ENCODE measurements at places on chromosomes 1 and 21.

- no peak for DNase-seq
Measured at GRCh38 chr1:208438112-208438699, 194.0 kb upstream of the PLXNA2 start.

GRCh38 chr21:15848634-15849560, 119.1 kb downstream of the USP25 start:
- DNase-seq, result no peak

GRCh38 chr1:199976496-199977144, 50.9 kb upstream of the NR5A2 start:
- DNase-seq, result no peak

- no peak for DNase-seq
Measured at GRCh38 chr1:3998086-3998485, 98.0 kb upstream of the C1orf174 start.

- DNase-seq, result no peak
Measured at GRCh38 chr1:53116933-53117600, 25.4 kb downstream of the SLC1A7 start.

Measured in neural crest cell (in vitro differentiated cells).